SJSA1 (cell line): ENCODE measurements at places on chromosomes 13 and 19. TPM values are rescaled to one million over a fixed set of nuclear protein-coding genes. Genes with fewer than 3 reads are reported as not detected.

GRCh38 chr13:33394294-33394932 is 108.9 kb upstream of the STARD13 start:
- no peak for DNase-seq
- no peaks in the 10 kb centered on the region for H3K4me1 ChIP-seq
- no peaks in the 10 kb centered on the region for H3K27me3 ChIP-seq

DNA sequence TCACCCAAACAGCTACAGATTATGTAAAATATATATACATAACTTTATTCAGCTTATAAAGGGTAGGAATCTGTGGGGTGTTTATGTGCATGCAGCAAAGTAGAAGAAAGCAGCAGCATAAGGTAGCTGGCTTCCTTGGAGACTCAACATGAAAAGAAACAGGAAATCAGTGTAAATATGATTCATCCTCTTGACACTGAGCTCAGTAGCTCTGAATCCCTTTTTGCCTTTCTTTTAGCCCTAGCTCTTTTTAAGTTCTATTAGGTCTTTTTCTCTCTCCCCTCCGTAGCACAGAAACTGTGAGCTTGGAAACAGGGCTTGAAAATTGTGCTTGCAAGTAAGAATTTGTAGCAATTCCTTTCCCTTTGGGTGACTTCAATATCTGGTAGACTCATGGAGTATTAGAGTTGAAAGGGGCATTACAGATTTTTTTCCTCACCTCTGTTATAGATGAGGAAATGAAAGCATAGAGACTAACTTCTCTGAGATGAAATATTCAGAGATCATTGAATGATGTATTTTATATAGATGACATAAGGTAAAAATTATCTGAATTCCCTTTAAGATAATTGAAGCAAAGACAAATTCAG is 314.4 kb downstream of the PCDH9 start:
- no peak for DNase-seq
- peak overlapping the region; percentile 26; the same call in 1 of the 2 replicates for H3K27ac ChIP-seq
- H3K36me3 ChIP-seq = no peaks in the 10 kb centered on the region

- H3K27me3 ChIP-seq = no peaks in the 10 kb centered on the region
- peaks cover 9% of the 10 kb centered on the region for H3K4me1 ChIP-seq
- DNase-seq = no peak
- peaks cover 31% of the 10 kb centered on the region for H3K36me3 ChIP-seq
- no peak overlapping the region for H3K27ac ChIP-seq
Measured at GRCh38 chr19:55591555-55591954, 7.8 kb downstream of the FIZ1 start.

- H3K27me3 ChIP-seq = no peaks in the 10 kb centered on the region; the same call in 1 of the 2 replicates
- H3K4me3 ChIP-seq = no peak overlapping the region
- H3K36me3 ChIP-seq = no peaks in the 10 kb centered on the region
- peaks cover 48% of the 10 kb centered on the region for H3K4me1 ChIP-seq
Measured at GRCh38 chr13:30739761-30740642, 4.7 kb downstream of the ALOX5AP start.

- no peaks in the 10 kb centered on the region for H3K36me3 ChIP-seq
- H3K27ac ChIP-seq = no peak overlapping the region
- H3K4me3 ChIP-seq = no peak overlapping the region
- H3K4me1 ChIP-seq = no peaks in the 10 kb centered on the region
- no peaks in the 10 kb centered on the region for H3K27me3 ChIP-seq
Measured at GRCh38 chr13:21318891-21319532, 140.1 kb downstream of the ZDHHC20 start.

DNA sequence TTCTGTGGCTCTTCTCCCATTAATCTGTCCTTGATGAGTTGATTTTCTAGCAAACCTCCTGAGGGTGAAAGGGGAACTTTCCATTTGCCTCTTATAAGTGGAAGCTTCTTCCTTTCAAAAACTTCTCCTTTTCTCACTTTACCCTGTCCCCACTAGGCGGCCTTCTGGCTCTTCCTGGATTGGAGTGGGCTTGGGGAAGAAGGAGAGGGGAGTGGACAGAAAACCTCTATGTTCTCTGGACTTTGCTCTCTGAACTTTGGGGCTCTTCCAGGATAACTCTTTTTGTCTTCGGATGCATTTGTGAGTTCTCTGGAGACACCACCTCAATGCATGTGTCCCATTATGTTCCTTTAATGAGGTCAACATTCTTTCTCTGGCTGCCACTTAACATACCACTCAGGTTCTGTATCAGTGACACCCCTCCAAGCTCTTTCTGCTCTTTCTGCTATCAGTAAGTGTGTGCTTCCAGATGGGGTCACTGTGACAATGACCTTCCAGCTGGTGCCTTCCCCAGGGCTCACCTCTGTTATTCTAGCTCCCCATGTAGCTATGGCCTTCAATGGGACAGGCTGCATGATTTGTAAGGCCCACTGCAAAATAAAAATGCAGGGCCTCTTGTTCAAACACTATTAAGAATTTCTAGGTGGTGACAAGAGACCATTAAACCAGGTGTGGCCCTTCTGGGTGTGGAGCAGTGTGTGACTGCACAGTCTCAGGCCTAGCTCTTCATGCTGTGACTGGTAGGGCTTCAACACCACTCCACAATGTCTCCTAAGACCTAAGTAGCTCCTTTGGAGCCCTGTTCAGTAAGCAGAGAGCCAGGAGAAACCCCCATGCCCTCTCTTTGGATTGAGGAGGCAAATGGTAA is 389.2 kb downstream of the EFNB2 start:
- H3K36me3 ChIP-seq = no peaks in the 10 kb centered on the region
- no peak for DNase-seq
- H3K27ac ChIP-seq = no peak overlapping the region
- peaks cover 22% of the 10 kb centered on the region for H3K4me1 ChIP-seq
- no peak overlapping the region for H3K4me3 ChIP-seq

DNA sequence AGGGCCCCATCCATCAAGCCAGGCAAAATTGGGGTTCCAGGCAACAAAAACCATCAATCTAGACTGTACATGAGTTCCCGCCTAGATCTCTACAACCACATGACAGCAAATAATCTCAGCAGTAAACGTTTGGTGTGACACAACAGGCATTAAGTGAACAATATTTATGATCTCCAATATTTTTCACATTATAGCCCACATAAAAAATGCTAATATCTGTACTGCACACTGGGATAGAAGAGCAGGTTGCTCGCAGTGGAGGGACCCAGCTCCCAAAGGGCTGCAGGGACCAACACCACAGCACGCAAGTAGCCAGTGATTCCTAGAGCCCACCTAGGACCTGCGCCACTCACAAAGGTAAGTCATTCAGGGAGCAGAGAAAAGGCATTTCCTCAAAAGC is 25.9 kb downstream of the LATS2 start:
- H3K27ac ChIP-seq = no peak overlapping the region
- H3K4me1 ChIP-seq = peaks cover 35% of the 10 kb centered on the region
- H3K36me3 ChIP-seq = peaks cover 18% of the 10 kb centered on the region
- H3K4me3 ChIP-seq = no peak overlapping the region

The RXFP2 gene
- total RNA-seq = 0.16 TPM in 1 of 2 replicates, not detected in the other
